ENCODE measurements at places on chromosomes 12 and 14.

DNA sequence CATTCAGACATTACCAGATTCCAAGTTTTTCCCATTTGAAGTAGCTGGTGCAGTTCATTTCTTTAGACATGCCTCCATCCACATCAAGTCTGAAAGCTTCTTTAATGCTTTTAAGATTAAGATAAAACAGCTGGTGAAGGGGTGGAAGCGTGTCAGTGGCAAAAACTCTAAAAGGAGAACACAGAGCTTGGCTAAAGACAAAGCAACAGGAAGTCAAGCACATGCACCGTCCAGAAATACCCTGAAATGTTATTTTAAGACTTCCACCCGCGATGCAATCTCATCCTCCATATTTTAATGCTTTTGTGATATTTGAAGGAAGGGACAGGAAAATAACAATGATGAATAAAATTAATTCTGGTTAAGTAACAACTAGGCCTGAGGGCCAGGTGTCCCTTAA, 31.8 kb downstream of the PPM1H start:
- no peak for DNase-seq

GRCh38 chr14:104689881-104690711, 678 bp downstream of the INF2 start:
- no peak for DNase-seq

DNA sequence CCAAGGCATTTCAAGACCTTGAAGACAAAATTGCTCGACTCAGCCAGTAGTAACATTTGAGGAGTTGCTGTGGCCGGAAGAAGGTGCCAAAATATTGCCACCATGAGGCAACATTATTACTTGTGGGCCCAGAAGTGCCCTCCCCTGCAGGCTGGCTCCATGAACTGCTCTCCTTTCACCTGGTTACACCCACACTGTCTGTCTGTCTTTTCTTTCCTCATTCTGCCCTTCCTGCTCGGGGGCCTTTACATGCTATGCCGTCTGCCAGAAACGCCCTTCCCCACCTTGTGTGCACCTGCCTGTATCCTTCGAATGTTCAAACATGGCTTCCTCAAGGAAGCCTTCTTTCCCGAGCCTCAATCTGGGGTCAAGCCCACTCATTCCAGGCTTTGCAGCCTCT, 224.2 kb upstream of the DIO3 start:
- DNase-seq = no peak

DNA sequence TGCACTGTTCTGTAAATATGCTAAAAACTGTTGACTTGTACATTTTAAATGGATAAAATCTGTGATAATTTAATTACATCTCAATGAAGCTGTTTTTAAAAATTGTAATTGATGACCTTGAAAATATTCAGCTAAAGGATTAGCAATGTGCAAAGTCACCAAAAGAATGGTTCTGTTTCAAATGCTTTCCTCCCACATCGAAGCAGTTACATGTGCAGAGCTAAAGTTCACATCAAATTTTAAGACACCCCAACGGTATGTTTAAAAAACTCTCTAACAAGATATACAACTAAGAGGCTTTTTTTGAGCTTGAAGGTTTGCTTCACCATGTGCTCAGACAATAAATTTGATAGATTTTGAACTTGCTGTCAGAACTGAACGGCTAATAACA, 114.6 kb upstream of the KRAS start:
- no peak for DNase-seq

- DNase-seq = no peak
These were observed 179.3 kb upstream of the ATF7IP start for GRCh38 chr12:14186193-14186502.

GRCh38 chr12:113794774-113795173, 171.4 kb downstream of the RBM19 start:
- no peak for DNase-seq

- DNase-seq = no peak
These were observed 78.9 kb downstream of the NCOR2 start for GRCh38 chr12:124488520-124488919.

DNA sequence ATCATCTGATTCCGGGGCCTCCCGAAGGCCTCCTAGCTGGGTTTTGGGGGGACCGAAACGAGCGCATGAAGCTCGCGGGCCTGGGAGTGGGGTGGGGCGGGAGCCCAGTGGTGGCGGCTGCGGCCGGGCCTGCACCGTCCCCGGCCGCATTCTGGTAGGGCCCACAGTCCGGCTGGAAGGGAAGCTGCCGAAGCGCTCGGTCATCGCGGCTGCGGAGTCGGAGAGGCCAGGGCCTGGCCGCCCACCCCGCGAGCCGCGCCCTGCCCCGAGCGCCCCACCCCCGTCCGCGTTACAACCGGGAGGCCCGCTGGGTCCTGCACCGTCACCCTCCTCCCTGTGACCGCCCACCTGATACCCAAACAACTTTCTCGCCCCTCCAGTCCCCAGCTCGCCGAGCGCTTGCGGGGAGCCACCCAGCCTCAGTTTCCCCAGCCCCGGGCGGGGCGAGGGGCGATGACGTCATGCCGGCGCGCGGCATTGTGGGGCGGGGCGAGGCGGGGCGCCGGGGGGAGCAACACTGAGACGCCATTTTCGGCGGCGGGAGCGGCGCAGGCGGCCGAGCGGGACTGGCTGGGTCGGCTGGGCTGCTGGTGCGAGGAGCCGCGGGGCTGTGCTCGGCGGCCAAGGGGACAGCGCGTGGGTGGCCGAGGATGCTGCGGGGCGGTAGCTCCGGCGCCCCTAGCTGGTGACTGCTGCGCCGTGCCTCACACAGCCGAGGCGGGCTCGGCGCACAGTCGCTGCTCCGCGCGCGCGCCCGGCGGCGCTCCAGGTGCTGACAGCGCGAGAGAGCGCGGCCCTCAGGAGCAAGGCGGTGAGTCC, at the start of gene KLC1:
Gene KLC1 (plus strand): TSS at position 528 of the 819 bp plus-strand sequence. CDS start 25,354 bp downstream, outside the sequence.
- DNase-seq = peak; percentile 36

DNA sequence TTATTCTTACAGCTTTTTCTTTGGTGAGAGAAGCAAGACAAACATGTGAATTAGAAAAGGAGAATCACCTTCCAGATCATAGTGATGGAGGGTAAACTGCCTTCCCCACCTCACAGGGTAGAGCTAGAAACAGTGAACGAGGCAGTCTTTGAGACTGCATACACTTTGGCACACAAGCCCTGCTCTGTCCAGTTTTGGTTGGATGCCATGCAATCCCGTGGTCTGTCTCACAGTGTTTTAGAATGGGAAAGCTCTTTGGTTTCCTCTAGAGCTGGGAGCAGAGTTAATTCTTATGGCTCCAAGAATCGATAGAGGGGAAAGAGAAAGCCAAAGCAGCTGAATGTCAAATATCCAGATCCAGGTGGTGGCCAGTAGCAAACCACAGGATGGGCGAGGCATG, 21.9 kb downstream of the TDP1 start:
- DNase-seq = no peak

DNA sequence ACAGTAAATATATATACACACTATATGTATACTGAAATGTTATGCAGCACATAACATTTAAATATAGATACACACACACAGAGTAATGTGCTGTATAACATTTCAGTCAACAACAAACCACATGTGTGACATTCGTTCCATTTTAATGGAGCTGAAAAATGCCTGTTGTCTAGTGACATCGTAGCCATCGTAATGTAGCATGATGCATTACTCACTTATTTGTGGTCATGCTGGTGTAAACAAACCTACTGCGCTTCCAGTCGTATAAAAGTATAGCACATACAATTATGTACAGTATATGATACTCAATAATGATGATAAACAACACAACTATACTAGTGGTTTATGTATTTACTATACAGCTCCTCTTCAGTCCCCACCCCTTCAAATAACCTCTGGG, 119.0 kb upstream of the SLC38A4 start:
- DNase-seq = peak; percentile 65

DNA sequence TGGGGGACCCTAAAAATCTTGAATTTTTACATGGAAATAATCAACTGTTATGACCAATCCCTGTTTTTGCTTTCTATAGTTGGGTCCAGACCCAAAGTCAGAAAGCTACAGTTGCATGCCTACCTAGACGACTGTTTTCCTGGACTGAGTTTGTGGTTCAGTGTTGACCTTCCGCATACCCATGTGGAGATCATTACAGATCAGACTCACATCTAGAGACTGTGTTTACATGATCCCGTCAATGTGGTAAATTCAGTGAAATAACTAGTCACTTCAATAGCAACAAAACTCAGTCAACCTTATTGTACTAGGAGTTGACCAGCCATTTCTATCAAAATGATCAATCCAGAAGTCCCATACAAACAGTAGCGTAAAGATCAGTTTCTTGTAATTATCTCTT, 257.6 kb downstream of the EGLN3 start:
- DNase-seq = peak; percentile 59

- no peak for DNase-seq
These were observed 6.6 kb upstream of the ITGA5 start for GRCh38 chr12:54425702-54426101.

DNA sequence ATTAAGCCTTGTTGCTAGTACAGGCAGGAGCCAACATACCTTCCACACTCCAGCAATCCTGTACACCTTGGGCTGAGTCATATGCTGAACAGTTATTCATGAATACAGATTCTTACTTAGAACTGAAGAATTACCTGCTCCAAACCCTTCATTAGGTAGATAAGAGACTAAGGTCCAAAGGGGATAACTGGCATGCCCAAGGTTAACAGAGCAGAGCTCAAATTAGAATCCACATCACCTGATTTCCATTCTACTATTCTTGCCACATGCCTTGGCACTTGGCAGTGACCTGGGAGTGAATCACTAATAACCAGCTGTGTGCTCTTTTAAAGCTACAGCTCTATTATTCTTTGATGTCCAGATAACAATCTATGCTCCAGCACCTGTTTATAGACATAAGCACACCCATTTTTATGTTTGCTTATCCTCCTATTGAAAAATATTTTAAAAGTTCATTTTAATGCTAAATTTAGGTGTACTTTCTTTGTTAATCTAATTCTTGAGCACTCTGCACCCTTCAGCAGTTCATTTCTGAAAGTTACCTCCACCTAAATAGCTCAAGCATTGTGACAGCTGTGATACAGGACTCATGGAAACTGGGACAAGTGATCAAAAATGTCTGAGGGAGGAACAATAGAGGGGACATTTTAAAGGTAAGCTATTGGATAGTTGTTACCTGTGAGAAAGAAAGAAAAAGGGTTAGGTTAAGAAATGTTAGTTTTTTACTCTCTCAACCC, 19.4 kb downstream of the LPCAT3 start:
- DNase-seq = no peak

DNA sequence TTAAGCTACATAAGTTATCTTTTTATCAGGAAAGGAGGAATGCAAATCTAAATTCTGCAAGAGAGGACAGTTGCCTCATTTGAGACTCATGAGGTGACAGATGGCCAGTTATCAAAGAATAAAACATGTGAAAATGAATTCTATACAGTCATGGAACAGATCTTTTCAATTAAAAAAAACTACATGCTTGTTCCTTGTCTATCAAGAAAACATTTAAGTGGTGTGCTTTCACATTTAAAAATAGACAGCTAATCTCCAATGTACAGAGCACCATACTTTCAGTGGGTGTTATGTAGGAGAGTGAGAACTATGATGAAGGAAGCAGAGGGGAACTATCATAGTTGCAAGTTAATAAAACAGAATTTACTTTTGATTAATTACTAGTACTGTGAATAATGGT, 76.7 kb upstream of the TTC7B start:
- no peak for DNase-seq

- DNase-seq = no peak
These were observed 11.3 kb downstream of the GCN1 start for GRCh38 chr12:120183211-120183631.

DNA sequence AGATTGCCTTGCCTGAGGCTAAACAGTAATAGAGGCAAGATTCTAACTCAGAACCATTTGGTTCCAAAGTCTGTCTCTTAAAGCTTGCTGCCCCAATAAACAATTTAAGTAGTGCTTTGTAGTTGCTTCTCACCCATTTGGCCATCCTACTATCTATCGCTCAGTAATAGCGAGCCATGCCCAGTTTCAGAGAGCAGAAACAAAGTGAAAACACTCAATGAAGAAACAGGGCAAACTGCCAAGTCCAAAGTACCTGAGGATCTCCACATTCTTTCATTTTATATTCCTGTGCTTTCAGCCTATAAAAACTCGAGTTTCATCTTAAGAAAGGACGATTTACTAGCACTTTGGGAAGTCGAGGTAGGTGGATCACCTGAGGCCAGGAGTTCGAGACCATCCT, 103.3 kb upstream of the BBS10 start:
- no peak for DNase-seq

GRCh38 chr12:113408756-113409298, 5.1 kb upstream of the SDS start:
- no peak for DNase-seq

- DNase-seq = peak; percentile 9
These were observed 322.7 kb downstream of the CEP128 start for GRCh38 chr14:80618751-80619329.

DNA sequence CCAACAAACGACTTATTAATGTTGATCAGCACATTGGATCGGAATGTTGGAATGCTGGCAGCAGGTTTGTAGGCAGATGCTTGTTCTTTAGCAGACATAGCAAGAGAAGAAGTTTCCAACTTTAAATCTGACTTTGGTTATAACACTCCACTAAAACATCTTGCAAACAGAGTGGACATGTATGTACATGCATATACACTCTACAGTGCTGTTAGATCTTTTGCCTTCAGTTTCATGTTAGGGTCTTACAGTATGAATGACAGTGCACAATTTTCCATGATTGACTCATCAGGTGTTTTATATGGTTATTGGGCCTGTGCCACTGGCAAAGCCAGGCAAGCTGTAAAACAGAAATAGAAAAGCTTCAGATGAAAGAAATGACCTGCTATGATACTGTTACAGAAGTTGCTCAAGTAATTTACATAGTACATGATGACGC, 14.3 kb upstream of the DHRS7 start:
- DNase-seq = no peak

DNA sequence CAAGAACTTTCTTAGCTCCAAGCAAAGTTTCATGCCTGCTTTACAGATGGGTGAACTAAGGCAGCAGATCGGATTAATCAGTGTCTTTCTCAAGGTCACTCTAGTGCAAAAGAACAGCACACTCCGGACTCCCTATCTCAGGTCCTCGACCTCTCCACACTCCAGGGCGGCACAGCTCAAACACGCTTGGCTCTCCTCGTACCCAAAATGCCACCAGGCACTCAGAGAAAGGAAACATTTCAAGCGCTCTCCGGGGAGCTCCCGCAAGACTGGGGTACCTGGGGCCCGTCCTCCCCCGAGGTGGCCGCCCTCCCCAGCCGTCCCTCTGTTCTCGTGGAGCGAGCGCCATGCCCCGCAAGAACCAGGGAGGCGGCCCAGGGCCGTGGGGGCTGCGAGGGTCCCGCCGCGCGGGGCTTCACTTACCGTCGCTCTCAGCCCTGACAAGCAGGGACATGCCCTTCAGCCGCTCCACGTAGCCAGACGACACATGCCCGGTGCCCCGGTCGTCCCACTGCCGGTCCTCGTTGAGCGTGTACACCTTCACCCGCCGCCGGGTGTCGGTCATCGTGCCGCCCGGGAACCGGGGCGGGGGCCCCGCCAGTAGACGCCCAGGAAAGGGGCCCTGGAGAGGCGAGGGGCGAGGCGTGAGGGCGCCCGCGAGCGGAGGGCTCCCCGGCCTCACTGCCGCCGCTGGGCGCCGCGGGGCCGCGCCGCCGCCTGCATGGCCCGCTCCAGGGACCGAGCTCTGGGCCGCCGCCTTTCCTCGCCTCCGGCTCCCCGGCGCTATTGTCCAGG, 830 bp downstream of the PPP4R3A start:
- DNase-seq = no peak
